Testis (tissue), 5 donors: ENCODE measurements at places on chromosomes 12 and 14. TPM values are rescaled to one million over a fixed set of nuclear protein-coding genes. Genes with fewer than 3 reads are reported as not detected.

- H3K36me3 ChIP-seq = no peaks in the 10 kb centered on the region
- peaks cover 39% of the 10 kb centered on the region for H3K4me1 ChIP-seq
- DNase-seq = no peak
Observed at GRCh38 chr12:113230315-113231234, 9.3 kb downstream of the TPCN1 start.

DNA sequence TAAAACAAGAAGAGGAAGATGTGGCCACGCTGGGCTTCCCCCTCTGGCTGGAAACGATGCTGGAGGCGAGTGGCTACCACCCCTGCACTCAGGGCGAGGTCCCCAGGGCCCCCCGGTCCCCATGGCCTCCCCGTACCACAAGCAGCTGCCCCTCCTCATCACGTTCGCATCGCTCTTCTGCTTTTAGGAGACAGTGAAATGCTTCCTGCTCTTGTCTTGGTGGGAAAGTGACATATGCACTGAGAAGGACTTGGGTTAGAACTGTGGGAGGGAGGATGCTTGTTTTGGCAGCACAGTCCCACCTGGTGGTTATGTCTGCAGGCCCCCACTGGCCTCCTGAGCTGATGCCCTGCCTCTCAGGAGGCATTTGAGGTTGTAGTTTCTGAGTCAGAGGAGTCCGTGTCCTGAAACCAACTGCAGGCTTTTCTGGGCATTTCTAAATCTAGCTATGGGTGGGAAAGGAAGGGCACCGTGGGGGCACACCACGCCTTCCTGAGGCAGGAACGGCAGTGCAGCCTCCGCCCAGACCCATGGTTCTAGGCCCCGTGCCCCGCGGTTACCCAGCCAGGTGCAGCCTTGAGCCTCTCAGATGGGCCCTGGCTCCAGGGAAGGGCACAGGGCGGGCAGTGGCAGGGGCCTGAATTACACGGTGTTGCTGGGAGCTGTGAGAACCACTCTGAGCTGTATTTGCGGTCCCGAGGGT is 139.3 kb downstream of the ADGRD1 start:
- H3K27ac ChIP-seq = no peak overlapping the region
- no peaks in the 10 kb centered on the region for H3K36me3 ChIP-seq
- H3K4me1 ChIP-seq = peaks cover 10% of the 10 kb centered on the region
- no peak overlapping the region for H3K4me3 ChIP-seq
- H3K27me3 ChIP-seq = no peaks in the 10 kb centered on the region
- peak; percentile 10 for DNase-seq

DNA sequence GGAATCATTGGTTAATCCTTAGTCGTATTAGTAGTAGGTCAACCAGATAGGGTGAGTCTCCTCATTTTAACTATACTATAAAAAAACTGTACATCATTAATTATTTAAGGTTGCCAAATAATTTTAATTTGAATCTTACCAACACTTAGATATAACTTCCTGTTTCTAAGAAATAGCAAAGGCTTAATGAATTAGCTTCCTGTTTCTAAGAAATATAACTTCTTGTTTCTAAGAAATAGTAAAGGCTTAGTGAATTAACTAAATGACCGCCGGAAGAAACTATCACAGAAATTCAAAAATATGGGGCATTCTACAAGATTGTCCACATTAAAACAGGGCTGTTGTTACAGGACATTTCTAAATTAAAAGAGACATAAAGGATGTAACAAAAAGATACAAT is 392.9 kb upstream of the FOXG1 start:
- H3K27me3 ChIP-seq = no peaks in the 10 kb centered on the region
- H3K27ac ChIP-seq = no peak overlapping the region
- no peaks in the 10 kb centered on the region for H3K4me1 ChIP-seq
- H3K4me3 ChIP-seq = no peak overlapping the region

- no peaks in the 10 kb centered on the region for H3K36me3 ChIP-seq
- H3K27ac ChIP-seq = no peak overlapping the region
- no peak overlapping the region for H3K4me3 ChIP-seq
Observed at GRCh38 chr12:24470050-24470449, 478.9 kb downstream of the BCAT1 start.

- H3K4me1 ChIP-seq = no peaks in the 10 kb centered on the region
- no peak overlapping the region for H3K27ac ChIP-seq
- no peak for DNase-seq
- H3K36me3 ChIP-seq = no peaks in the 10 kb centered on the region
- no peak overlapping the region for H3K4me3 ChIP-seq
Observed at GRCh38 chr12:110088936-110089335, 35.2 kb upstream of the IFT81 start.

DNA sequence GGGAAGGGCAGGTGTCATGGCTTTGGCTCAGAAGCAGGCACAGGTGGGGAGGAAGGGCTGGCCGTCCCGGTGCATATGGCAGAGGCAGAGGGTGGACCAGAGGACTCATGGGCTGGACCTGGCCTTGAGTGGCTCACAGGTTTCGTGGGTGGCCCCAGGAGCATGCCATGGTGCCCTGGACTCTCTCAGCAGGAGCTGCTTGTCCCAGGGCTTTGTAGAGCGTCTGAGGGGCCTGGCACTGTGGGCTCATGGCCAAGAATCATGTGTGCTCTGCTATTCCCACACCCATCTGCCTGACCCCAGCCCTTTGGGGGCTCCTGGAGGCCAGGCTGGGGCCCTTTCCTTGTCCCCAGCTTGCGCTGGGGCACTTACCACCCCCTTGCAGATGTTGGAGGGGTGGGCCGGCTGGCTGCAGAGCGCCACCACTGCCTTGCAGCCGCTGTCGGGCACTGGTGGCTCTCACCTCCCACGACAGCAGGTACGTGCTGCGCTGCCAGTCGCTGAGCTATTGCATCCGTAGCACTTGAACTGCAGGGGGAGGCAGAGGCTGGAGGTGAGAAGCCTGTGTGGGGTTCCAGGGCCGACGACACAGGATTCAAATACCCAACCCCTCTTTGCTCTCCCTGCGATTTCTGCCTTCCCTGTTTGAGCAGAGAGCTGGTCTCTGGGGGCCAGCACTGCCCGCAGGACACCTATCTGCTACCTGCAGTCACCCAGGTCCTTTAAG is 187.4 kb upstream of the PRMT8 start:
- no peak for DNase-seq
- H3K4me3 ChIP-seq = no peak overlapping the region
- H3K27me3 ChIP-seq = no peaks in the 10 kb centered on the region

- H3K36me3 ChIP-seq = no peaks in the 10 kb centered on the region
- no peak overlapping the region for H3K27ac ChIP-seq
- H3K4me1 ChIP-seq = peaks cover 9% of the 10 kb centered on the region
- DNase-seq = no peak
Observed at GRCh38 chr14:91366749-91367148, 50.9 kb downstream of the CCDC88C start.

DNA sequence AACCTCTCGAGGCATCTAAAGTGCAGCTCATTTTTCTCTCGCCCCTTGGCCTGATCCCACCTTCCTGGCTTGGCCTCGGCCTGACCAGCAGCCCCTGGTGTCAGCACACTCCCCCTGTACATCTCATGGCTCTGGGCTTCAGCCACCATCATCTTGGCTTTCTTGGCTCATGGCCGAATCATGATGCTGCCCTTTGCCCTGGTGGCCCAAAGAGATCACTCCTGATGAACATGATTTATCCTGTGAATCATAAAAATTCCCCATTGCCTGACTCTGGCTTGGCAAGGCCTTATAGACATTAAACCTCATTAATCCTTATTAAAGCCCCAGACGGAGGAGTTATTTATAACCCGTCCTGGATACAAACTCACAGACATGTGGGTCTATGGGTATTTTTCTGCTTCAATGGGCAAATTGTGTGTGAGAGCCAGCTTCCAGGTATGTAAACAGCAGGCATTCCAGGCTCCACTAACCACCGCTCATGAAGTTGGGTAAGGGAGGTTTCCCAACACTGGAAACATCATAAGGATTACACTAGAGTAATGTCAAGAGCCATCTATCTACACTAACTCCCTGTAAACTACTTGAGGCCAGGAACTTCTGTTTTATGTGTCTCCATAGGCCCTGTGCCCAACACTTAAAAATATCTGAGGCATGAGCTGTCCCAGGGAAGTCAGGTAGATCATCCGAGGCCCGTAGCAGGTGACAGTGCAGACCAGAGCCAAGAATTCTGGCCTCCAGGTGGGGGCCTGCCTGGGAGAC is 171.2 kb downstream of the TTC8 start:
- no peaks in the 10 kb centered on the region for H3K36me3 ChIP-seq
- no peaks in the 10 kb centered on the region for H3K4me1 ChIP-seq

GRCh38 chr12:44367136-44367535 is 509.0 kb downstream of the NELL2 start:
- H3K4me3 ChIP-seq = no peak overlapping the region
- no peaks in the 10 kb centered on the region for H3K27me3 ChIP-seq
- no peak overlapping the region for H3K27ac ChIP-seq
- no peak for DNase-seq
- H3K4me1 ChIP-seq = no peaks in the 10 kb centered on the region

DNA sequence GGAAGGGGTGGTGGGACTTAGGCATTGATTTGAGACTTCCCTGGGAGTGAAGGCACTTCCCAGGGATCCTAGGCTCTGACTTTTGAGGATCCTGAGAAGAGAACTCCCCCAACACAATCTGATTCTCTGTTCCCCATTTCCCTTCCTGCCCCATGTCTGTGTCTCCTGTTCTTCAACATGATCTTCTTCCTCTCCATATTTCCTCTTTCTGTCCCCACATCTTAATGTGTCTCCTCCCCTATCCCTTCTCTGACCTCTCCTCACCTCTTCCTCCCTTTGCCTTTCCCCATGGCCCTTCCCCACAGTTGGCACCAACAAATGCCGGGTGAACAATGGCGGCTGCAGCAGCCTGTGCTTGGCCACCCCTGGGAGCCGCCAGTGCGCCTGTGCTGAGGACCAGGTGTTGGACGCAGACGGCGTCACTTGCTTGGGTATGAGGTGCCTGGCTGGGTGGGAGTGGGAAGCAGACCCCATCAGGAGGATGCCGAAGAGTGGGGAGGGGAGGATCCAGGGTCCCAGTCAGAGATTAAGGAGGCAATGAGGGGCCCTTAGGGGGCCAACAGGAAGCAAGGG is 15.2 kb upstream of the LRP1-AS start:
- H3K27me3 ChIP-seq = no peaks in the 10 kb centered on the region
- H3K36me3 ChIP-seq = no peaks in the 10 kb centered on the region
- DNase-seq = no peak
- peaks cover 6% of the 10 kb centered on the region for H3K4me1 ChIP-seq
- no peak overlapping the region for H3K4me3 ChIP-seq
- no peak overlapping the region for H3K27ac ChIP-seq

DNA sequence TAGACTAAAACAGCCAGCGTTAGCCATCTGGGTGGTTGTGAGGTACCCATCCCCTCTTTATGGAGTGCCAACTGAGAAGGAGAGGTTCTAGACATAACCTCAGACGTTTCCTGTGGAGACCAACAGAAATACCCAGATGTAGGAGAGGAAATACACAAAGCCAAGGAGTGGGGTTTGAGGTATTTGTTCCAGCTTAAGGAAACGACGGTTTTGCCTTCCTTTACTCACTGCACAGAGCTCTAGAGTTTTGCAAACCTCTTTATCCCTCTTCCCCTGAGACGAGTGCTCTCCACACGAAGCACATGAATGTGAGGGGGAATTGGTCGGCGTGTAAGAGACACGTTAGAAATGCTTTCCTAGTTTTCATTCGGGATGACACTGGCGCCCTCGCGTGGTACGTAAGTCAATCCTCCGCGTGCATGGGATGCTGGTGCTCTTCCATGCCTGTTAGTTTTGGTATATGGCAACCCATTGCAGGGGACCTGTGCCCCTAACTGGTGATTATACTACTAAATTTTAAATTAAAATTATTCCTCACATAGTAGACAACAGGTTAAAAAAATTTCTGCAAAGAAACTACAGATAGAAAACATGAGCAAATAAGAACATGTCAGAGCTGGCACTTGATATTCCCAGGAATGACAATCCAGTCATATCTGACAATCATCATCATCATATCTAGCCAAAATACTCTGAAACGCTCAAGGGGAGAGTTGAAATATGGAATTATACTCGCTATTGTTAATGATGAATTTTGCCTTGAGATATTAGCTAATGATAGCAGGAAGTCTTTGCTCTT is 121.7 kb downstream of the PPM1H start:
- H3K27me3 ChIP-seq = no peaks in the 10 kb centered on the region
- H3K4me3 ChIP-seq = no peak overlapping the region
- no peaks in the 10 kb centered on the region for H3K36me3 ChIP-seq
- H3K4me1 ChIP-seq = no peaks in the 10 kb centered on the region
- DNase-seq = peak; percentile 80
- no peak overlapping the region for H3K27ac ChIP-seq

DNA sequence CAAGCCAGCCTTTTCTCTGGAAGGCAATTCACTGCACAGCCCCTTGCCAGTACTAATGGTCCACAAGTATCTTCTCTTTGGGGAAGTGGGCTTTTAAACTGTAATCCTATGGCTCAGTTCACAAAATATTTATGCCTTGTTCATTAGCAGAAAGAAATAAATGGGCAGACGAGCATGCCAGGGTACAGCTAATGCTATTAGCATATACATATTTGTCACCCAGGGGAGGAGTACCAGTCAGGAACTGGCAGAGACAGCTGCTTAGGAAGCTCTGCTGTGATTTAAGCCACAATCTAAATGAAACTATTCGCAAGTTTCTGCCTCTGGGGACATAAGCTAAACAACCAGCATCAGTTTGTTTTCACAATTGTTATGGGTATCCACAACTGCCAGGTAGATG is 113.4 kb upstream of the CCDC198 start:
- no peak overlapping the region for H3K27ac ChIP-seq
- H3K27me3 ChIP-seq = no peaks in the 10 kb centered on the region
- no peak overlapping the region for H3K4me3 ChIP-seq
- DNase-seq = no peak
- no peaks in the 10 kb centered on the region for H3K36me3 ChIP-seq

GRCh38 chr12:132904718-132905328 is 17.4 kb upstream of the CHFR start:
- H3K4me1 ChIP-seq = no peaks in the 10 kb centered on the region
- no peak overlapping the region for H3K27ac ChIP-seq
- no peaks in the 10 kb centered on the region for H3K27me3 ChIP-seq

GRCh38 chr14:95475540-95476240 is 40.8 kb downstream of the SYNE3 start:
- H3K4me1 ChIP-seq = peaks cover 44% of the 10 kb centered on the region
- no peak overlapping the region for H3K4me3 ChIP-seq
- DNase-seq = no peak
- no peaks in the 10 kb centered on the region for H3K27me3 ChIP-seq
- H3K27ac ChIP-seq = no peak overlapping the region

DNA sequence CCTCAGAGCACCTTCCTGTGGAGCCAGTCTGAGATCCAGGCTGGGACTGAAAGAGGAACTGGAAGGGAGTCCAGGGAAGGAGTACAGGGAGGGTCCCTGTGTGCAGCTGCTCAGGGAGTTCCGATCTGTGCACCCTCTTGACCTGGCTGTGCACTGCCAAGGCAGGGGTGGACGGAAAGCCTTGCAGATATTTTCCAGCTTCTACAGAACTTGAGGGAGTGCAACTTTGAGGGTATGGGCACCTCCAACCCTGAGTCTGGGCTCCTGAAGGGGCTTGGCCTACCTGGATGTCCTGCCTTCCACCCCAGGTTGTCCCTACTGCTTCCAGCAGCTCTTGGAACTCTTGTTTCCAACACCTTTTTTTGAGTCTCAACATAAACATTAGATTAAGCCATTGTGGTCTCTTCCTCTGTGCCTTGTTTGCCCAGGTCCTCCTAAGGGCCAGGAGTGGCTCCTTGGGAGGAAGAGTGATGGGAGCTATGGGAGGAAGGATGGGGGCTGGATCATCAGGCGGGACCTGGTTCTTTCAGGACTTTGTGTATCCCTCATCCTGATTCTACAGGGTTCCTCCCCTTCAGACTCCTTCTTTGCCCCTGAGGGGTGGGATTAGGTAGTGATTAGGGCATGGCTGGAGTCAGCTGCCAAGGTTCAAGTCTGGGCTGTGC is 3.5 kb downstream of the KRT7 start:
- H3K27me3 ChIP-seq = no peaks in the 10 kb centered on the region
- no peak overlapping the region for H3K4me3 ChIP-seq
- no peaks in the 10 kb centered on the region for H3K36me3 ChIP-seq
- DNase-seq = no peak

Gene ATXN3
- total RNA-seq = 35.0 TPM

Gene AHNAK2
- total RNA-seq = 12.8 TPM

Gene ZC3H10
- total RNA-seq = 20.6 TPM
